ENCODE measurements at places on chromosomes 5 and 9.

DNA sequence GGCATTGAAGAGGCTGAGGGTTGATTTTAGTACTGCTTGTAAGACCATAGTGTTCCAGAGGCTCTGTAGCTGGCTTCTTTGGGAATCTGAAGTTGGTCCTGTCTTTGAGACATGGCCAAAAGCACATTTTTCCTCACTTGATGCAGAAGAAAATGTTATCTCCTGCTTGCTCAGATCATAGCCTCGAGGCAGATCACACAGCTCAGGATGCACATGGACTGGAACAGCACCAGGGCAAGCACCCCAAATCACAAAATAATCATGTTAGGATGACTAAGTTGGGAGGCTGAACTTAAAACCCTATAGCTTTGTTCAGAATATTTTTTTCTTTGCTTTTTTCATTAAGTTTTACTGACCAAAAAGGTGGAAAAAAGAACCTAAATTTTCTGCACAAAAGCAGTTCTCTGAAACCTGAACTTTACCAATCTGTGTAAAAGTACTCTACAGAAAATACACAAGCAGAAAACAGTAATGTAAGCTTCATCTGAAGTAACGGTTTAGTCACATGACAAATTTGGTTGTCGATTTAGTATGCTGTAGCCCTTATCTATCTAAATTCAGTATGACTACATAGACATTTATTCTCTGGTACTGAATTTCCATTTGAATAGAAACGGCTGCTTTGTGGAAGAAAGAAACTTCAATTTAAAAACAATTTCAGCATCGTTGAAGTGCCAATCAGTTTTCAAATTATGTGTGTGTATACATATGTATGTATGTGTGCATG is 3.4 kb downstream of the KLHL9 start:
- no peak for DNase-seq

DNA sequence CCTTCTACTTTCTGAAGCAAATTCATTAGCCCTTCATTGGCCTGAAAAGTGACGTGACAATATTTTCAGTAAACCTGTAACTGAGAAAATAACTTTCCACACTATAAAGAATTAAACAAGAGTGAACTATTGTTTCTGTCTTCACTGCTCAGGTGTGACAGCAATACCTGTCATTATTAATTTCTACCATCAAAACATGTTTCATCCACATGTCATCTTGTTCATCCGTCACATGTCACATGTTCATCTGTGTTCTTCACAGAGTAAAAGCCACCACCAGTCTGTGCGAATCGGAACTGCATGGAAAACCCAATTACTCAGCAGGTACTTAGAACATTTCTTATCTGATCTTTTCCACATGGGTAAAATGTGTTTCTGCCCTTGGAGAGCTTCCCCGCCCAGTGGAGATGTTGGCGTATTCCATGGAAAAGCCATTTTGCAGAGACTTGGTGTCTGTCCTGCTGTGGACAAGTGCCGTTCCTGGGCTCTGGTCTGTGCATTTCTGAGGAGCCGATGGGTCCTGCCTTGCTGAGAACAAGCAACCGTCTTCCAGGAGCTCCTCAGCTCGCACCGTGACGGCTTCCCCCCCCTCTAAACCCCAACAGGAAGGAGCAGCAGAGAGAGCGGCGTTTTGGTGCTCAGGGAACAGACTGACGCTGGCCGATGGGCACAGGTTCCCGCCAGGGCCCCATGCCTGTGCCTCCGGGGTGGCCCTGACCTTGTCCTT is 10.6 kb upstream of the EXOC3 start:
- no peak for DNase-seq

- DNase-seq, result peak; percentile 71
Measured at GRCh38 chr9:33029231-33029786, 4.2 kb downstream of the DNAJA1 start.

- DNase-seq, result no peak
Measured at GRCh38 chr9:131950487-131950886, 129.2 kb downstream of the MED27 start.

DNA sequence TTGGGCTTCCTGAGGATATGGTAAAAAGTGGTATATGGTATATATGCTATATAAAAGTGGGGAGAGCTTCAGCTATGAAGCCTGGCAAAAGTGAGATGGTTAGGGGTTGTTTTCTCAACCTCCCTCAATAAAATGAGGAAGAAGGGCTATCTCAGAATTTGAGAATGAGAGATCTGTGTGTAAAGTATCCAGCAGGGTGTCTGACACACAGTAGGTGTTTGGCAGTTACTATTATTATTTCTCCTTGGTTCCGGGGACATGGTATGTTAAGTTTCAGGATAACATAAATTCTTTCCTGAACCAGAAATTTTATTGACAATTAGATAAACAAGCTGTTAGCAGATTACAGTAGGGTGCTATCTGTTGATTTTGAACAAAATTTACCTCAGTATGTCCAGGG is 94.1 kb downstream of the DENND1A start:
- DNase-seq, result peak; percentile 13

GRCh38 chr5:160119905-160120266 is 636 bp upstream of the PWWP2A start:
- DNase-seq, result no peak

DNA sequence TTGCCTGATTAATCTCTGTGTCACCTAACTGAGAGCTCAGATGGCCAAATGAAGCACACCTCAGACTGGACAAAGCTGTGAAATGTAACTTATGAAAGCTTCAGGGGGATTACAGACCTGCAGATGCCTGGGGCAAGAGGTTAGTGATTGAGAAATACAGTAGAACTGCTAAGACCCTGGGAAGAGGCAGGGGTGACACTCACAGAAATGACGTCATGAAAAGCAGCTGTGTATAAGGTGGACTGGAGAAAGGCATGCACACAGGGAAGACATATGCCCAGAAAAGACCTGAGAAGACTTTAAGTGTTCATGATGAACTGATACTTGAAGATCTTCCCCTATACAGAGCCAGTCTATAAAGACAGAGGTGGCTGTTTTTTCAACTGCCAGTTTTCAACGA is 49.3 kb upstream of the SPTLC1 start:
- no peak for DNase-seq

- no peak for DNase-seq
Measured at GRCh38 chr9:12614488-12614887, 78.7 kb upstream of the TYRP1 start.

GRCh38 chr9:127058645-127059021 is 63.8 kb downstream of the ANGPTL2 start:
- no peak for DNase-seq

DNA sequence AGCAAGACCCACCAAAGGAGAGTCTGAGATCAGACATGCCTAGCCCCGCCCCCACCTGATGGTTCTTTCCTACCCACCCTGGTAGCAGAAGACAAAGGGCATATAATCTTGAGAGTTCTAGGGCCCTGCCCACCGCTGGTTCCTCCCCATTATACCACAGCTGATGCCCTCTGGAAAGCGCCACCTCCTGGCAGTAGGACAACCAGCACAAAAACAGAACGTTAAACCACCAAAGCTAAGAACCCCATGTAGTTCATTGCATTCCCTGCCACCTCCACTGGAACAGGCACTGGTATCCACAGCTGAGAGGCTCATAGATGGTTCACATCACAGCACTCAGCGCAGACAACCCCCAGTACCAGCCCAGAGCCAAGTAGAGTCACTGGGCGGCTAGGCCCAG is 81.2 kb upstream of the TRPC7 start:
- DNase-seq, result no peak

GRCh38 chr9:18138656-18139055 is 335.3 kb upstream of the ADAMTSL1 start:
- no peak for DNase-seq

- no peak for DNase-seq
Measured at GRCh38 chr5:122701640-122702523, 73.0 kb upstream of the SNX2 start.

DNA sequence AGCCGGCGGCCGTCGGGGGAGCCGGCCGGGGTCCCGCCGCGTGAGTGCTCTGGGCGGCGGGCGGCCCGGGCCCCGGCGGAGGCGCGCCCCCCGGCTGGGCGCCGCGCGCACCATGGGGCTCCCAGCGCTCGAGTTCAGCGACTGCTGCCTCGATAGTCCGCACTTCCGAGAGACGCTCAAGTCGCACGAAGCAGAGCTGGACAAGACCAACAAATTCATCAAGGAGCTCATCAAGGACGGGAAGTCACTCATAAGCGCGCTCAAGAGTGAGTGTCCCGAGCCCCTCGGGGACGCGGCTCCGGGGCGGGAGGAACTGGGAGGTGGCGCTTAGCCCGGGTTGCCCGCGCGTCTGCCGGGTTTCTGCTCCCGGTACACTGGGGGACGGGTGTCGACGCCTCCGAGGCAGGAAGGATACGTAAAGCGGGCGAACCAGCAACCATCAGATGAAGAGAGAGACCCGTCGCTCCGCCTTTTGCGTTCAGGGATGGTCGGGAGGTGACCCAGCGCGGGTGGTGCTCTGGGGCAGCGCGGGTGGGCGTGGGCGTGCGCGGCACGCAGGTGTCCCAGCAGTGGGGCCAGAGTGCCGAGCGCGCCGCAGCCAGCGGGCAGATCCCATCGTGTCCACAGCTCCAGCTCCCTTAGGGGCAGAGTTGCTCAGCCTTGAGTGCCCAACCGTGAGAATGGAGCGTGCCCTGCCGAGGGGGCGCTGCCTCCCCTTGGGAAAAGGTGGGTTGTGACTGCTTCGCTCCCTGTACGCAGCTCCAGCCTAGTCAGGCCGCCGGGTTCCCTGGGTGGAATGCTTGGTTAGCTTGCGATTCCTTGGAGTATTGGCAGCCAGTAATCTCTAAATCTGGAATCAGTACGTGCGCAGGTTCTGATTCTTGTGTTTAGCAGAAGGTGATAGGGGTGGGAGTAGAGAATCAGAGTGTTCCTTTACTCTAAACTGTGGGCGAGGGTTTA is 753 bp downstream of the ARHGAP26 start:
- peak; percentile 58 for DNase-seq

GRCh38 chr9:130480673-130481072 is 35.9 kb downstream of the ASS1 start:
- no peak for DNase-seq

- DNase-seq, result peak; percentile 3
Measured at GRCh38 chr9:92534674-92535073, 1.1 kb downstream of the ECM2 start.

- no peak for DNase-seq
Measured at GRCh38 chr5:159878988-159879471, 37.3 kb upstream of the ADRA1B start.

DNA sequence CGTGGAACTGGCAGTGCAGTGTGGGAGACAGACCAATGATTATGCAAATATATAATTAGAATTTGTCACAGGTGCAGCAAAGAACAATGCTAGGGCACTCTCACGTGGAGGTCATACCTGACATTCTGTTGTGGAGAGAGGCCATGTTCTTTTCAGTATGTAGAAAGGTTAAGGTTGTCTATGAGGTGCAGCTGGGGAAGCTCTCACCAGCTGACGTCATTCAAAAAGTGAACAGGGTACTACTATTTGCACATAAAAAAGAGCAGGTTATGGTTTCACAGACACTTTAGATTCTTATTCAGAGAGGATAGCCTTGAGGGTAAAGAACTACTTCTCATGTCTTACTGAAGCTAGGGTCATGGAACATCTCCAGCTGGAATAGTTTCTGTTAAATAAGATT is 19.1 kb downstream of the SH3GL2 start:
- DNase-seq, result no peak

DNA sequence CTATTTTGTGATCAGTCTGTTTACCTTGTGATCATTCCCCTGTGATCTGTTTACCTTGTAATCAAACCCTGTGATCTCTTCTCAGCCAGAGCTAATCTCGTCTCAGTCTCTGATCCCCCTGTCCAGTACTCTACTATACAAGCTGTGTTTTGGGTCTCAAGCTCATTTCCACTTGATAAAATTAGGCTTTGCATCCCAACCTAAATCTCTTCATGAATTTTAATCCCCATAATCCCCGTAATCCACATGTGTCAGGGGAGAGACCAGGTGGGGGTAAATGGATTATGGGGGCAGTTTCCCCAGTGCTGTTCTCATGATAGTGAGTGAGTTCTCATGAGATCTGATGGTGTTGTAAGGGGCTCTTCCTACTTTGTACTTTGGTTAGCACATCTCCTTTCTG is 157.2 kb downstream of the PRR16 start:
- no peak for DNase-seq

DNA sequence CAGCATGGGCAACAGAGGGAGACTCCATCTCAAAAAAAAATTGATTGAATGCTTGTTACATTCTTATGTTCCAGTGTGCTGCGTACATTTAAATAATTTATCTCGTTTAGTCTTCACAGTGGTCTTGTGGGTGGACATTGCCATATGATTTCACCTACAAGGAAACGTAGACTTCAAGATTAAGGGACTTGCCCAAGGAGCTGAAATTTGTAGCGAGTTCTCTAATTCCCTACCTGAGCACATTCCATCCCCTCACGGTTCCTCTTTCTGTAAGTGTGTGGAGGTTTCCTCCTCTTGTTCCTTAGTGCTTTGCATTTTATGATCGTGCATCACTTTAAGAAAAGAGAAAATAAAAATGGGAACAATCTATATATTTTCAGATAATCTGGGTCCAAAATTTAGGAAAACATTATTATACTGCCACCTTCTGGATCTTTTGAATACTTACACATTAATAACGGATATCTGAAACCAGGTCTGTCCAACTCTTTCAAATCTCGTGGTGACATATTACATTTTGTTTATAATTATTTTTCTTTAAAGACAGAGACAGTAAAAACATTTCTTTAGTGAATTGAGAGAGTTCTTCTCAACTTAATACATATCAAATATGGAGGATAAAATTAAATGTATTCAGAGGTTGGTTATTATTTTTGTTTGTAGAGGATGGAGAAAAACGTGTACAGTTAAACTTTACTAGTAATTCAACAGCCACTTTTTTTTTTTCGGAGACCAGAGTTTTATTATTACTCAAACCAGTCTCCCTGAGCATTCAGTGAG is 29.9 kb upstream of the C7 start:
- DNase-seq, result no peak

- DNase-seq, result no peak
Measured at GRCh38 chr5:38284384-38284783, 26.0 kb downstream of the EGFLAM start.

DNA sequence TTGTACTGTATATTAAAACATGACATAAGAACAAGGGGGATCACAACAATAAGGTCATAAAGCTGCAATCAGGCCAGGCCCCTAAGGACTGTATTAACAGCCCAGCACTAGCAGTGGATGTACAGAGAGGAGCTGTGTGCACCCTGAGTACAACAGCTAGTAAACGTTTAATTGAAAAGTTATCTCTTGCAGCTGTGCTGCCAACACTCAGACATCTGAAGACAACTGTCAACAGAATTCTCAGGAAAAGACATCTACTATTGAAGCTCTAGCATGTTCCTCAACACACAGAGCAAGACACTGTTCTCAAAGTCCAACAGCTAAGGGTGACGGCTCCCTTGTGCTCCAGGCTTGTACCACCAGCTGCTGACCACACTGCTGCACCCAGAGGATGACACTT is 199.6 kb downstream of the DCP2 start:
- no peak for DNase-seq

GRCh38 chr5:143204474-143205246 is 198.8 kb downstream of the NR3C1 start:
- DNase-seq, result no peak

GRCh38 chr9:121075251-121076036 is 689 bp downstream of the CNTRL start:
- DNase-seq, result peak; percentile 62

GRCh38 chr9:1920386-1920785 is 94.8 kb upstream of the SMARCA2 start:
- DNase-seq, result no peak

GRCh38 chr5:151461312-151461711 is 13.9 kb downstream of the SLC36A1 start:
- DNase-seq, result no peak

- DNase-seq, result no peak
Measured at GRCh38 chr9:29906065-29906464, 2332.8 kb upstream of the C9orf72 start.

All from HL-60 (cell line).